ENCODE measurements at places on chromosomes 4 and X.
A peak's percentile ranks its signal among the peaks of the same experiment; 100 is the strongest.

DNA sequence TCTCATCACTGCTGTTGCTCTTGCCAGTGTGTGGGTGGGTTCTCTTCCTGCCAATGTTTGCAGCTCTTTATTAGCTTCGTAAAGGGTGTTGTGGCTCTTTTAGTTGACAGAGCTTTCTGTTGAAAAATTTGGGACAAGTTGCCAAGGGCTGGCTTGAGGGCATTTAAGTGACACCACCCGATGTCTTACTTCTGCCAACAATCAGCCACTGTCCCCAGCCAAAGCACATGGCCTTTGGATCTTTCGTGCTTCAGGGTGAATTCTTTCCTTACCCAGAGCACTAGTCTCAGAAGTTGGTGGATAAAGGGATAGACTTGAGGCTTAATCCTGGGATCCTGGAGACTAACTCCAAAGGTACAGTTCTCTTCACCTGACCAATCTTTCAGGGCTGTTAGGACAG is 113.6 kb downstream of the SOX3 start:
- no peak for DNase-seq

DNA sequence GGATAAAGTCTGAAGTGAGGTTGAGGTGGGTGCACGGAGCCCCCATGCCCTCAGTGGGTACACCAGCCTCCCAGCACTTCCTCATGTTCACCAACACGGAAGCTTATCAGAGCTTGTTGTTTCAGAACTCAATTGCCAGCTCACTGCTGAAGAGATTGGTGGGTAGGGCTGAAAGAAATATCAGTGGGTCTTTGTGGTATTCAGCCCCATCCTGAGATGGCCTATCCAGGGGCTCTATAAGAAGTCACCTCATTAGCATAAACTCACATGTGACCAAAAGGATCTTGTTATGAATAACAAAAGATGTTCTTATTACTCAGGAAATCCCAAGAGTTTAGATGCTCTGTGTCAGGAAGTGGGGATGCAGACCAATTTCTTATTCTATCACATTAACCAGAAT is 177.3 kb downstream of the ARHGAP10 start:
- no peak for DNase-seq

DNA sequence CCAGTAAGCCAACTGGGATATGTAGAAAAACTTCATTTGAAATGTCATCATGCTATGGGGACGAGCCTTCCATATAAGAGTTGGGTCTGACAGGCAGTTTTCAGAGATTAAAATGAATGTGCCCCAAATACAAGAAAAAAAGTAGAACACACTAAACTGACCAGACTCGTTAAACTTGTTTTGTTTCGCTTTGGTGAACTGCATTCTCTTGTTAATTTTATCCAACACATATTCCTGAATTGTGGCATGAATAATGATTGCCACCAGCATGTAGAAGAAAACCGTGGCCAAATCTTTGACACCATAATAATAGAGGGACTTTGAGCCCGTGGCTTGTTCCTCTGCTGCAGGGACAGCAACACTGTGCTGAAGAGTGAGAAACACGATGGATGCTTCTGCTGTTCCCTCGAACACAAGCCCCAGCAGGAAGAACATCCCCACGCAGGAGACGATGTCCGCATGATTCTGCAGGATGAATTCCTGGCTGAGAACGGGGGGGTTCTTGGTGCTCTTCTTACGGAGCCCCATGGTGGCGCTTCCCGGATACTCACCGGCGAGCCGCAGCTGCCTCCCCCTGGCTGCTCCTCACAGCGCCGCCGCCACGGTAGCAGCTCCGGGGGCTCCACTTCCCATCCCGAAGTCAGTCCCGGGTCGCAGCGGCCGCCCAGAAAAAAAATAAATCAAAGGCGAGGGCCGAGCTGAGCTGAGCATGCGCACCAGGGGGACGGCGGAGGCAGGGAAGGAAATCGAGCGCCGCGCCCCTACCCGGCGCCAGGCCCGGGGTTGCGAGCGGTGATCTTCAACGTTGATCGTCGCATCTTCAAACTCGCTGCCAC is at the start of gene TRAM1L1:
Gene TRAM1L1 (minus strand): TSS at position 711 of the 836 bp plus-strand sequence. CDS start 183 bp downstream, at position 528.
- no peak for DNase-seq

- DNase-seq, result no peak
Observed at GRCh38 chr4:47471591-47471990, 8.1 kb upstream of the COMMD8 start.

DNA sequence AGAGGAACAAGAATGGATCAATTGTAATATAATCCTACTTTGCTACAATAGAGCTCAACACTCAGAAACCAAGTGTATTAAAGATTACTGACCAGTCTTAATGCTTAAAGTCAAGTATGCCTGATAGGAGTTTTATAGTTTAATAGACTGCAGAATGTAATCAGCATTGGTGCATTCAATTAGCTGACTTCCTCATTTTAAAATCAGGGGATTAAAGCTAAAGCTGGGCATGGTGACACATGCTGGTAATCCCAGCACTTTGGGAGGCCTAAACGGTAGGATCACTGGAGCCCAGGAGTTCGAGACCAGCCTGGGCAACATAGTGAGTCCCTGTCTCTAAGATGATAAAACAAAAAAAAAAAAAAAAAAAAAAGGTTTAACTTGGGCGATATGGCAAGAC is 10.8 kb downstream of the HNRNPDL start:
- no peak for DNase-seq

DNA sequence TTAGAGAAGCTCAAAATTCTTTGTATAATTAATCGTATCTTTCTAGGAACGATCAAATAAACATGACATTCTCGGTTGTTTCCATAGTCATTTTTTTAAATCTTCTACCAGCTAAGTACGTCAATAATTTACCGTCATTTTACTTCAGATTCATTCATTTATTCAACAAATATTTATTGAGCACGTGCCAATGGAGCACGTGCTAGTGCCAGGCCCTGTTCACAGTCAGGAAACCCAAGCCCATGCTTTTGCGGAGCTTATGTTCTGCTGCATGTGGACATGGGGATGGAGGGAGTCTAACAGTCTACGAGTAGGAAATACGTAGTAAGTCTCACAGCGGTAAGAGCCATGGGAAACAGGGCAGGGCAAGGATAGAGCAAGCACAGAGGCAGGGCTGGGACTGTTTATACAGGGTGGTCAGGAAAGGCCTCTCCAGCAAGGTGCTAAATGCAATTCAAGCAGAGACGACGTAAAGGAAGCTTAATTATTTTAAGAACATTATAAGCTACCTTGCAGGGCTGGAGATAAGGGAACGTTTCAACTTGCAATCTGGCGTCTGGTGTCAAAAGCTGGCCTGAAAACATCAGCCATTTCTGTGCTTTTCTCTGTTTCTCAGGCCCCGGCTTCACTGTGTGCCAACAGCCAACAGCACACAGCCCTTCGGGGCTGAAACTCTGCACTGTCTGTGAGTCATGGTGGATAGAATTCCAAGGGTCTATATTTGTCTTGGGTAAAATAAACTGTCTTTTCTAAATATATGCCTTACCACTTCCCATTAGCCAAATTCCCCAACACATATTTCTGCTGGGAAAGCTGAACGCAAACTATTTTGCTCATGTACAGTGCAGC is 517.1 kb upstream of the ZFP42 start:
- no peak for DNase-seq

GRCh38 chr4:150816491-150816890 is 198.6 kb downstream of the LRBA start:
- DNase-seq, result no peak

DNA sequence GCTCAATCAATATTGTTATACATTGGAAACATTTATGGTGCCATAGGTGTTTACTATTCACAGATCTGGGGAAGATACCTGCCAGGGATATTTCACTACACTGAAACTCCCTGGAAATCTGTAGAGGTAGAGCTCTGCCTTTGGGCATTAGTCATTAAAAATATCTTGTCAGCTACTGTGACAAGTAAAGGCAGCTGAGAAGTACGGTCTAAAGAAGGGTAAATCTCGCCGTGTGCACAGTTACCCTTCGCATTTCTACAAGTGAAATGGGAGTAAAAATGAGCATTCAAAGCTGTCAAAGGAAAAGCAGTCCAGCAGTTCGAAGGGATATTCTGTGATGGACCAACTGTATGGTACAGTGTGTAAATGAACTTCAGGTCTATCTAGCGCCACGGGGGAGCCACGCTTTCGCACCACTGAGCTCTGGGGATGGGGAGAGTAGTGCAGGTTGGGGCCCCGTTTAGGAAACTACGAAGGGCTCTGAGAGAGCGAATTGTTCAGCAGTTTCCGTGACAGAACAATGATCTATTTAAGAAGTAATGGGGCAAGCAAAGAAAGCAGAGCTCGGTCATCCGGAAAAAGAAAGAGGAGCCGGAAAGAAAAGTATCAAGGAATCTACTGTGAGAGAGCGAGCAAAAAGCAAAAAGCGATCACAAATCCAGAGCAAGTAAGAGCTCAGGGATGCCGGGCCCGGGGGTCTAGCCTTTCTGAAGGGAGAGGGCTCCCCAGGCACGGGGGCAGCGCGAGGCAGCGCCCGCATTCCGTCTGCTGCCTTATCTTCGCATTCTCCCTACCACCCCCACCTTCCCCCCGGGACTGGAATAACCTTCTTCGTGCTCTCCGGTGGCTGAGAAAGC is 646 bp downstream of the TIGD4 start:
- peak; percentile 24 for DNase-seq

DNA sequence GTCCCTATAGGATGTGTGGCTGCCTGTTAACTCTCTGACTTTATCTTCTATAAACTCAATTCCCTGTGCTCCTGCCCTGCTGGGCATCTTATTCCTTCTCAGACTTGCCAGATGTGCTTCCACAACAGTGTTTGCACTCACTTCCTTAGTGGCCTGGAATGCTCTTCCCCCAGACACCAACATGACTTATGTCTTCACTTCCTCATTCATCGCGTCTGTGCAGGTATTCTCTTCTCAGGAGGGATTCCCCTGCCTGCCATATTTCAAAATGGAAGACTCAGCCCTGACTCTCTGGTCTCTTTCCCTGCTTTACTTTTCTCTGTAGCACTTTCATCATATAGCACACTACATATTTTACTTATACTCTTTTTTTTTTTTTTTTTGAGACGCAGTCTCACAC is 344.0 kb downstream of the CENPC start:
- DNase-seq, result no peak

DNA sequence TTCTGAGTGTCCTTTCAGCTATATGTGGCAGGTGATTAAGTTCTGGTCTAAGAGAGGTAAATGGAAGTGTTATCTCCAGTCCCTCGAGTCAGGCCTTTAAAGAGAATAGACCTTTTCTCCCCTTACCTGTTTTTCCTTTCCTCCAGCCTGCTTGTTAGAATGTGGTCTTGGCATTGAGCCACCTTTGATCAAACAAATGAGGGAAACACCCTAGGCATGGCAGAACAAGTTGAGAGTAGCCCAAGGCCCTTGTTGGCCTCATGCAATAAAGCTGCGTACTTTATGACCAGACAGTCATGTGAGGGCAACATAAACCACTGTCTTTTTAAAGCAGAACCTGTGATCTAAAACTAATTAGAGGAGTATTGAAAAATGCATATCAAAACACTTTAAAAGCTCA is 13.2 kb upstream of the IL13RA2 start:
- DNase-seq, result no peak

DNA sequence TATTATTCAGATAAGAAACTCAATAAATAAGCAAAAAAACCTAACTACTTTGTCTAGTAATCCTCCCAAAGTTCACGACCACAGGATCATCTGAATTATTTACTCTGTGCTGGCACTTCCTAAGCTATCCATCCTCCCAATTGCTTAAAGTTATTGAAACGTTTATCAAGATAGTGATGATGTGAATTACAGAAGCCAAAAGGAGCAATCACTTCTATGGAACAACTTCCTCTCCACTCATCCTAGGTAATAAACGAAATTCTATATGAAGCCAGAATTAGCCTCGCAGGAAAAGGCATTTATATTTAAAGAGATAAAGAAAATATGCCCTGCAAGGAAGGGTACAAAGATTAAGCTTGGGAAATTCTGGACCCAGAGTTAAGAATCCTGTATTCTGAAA is 475.4 kb downstream of the NLGN4X start:
- DNase-seq, result no peak

- peak; percentile 19 for DNase-seq
Observed at GRCh38 chrX:332496-332860, 13.9 kb upstream of the GTPBP6 start.

DNA sequence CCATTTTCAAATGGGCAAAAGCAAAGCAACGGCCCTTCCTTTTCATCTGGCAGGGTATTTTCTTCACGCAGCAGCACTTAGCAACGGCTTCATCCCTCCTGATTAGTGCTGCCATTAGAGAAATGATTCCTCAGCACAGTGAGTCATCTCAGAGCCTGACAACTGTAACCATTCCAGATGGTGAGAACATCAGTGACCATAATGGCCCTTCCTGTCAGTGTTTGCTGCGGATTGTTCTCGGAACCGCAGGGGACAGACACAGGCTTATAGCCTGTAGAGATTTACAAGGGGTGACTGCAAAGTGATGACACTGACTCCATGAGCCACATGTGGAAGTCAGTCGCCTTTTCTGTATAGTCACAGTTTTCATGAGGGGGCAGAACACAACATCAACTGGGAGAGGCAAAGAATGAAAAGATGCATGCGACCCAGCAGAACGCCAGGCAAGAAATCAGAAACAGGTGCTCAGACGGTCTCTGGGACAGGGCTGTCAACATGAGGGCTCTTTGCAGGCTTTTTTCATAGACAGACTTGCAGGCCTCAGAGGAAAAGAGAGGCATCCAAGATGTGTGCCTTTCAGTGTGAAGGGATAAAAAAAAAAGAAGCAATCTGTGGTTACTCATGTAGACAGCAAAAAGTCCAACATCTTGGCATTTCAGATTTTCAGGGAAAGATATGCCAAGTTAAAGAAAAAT is 69.9 kb upstream of the FBXW7 start:
- no peak for DNase-seq

DNA sequence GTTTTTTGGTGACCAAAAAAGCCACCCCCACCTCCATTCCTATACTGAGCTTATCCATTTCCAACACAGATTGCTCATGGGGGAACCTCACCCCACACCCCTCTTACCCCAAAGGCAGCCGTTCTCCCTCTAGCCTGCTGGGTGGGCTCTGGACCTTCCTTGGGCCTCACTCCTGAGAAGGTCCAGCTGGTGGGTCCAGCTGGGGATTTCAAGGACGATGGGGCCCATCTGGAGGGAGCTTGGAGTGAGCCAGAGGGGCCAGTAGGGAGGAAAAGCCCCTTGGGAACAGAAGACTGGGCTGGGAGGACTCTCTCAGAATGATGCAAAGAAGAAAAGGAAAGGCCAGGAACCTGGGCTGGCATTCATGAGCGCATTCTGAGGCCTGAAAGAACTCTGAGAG is 42.0 kb upstream of the PJA1 start:
- no peak for DNase-seq

- peak; percentile 93 for DNase-seq
Observed at GRCh38 chr4:2745981-2746806, 9.9 kb downstream of the TNIP2 start.

- DNase-seq, result no peak
Observed at GRCh38 chr4:147674073-147674472, 9.9 kb downstream of the PRMT9 start.

DNA sequence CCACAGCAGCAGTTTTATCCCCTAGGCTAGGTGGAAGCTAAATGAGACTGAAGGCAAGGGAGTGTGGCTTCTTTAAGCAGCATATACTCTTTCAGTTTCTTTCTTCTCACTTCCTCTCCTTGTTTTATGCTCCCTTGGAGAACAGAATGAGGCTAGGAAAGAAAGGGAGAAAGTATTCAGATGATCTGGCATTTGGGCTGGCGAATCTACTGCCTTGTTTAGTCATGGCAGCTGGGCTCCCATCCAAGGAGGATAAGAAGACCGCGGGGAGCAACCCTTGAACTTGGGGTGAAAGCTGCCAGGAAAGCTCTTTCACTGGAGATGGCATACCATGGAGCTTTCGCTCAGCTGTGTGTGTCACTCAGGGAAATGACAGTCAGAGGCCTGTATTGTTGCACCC is 72.1 kb downstream of the ARHGEF38 start:
- no peak for DNase-seq

All from CD8-positive, alpha-beta memory T cell (primary cell).